ENCODE measurements at places on chromosomes 5 and 9. TPM values are rescaled to one million over a fixed set of nuclear protein-coding genes. Genes with fewer than 3 reads are reported as not detected.

The LRRC19 gene
- 19.4 TPM for polyA plus RNA-seq

The HMCN2 gene
- polyA plus RNA-seq, result 0.98 TPM

The PHYHD1 gene
- 63.9 TPM for polyA plus RNA-seq

The SLCO6A1 gene
- polyA plus RNA-seq, result not detected

The CFAP77 gene
- polyA plus RNA-seq, result 0.83 TPM

The LOX gene
- polyA plus RNA-seq, result 40.5 TPM

The GABRB2 gene
- 2.5 TPM for polyA plus RNA-seq

The FBP2 gene
- polyA plus RNA-seq, result 0.10 TPM

The UNC5A gene
- polyA plus RNA-seq, result 0.17 TPM

The LECT2 gene
- polyA plus RNA-seq, result 5.2 TPM

The NAA35 gene
- polyA plus RNA-seq, result 41.1 TPM

The NUTM2G gene
- 1.1 TPM for polyA plus RNA-seq

The ZNF474 gene
- 0.88 TPM for polyA plus RNA-seq

The C5orf58 gene
- polyA plus RNA-seq, result 0.25 TPM

The C9orf85 gene
- polyA plus RNA-seq, result 21.8 TPM

The TRIM36 gene
- 3.0 TPM for polyA plus RNA-seq

The ADAMTS13 gene
- polyA plus RNA-seq, result 10.9 TPM

The SLC38A9 gene
- 41.3 TPM for polyA plus RNA-seq

The IL13 gene
- 0.08 TPM for polyA plus RNA-seq

The INSL6 gene
- 0.60 TPM for polyA plus RNA-seq

The AHRR gene
- 5.9 TPM for polyA plus RNA-seq

The PCDHB9 gene
- polyA plus RNA-seq, result 4.3 TPM

The PARP8 gene
- polyA plus RNA-seq, result 17.5 TPM

The LCN1 gene
- polyA plus RNA-seq, result not detected

The TBC1D2 gene
- polyA plus RNA-seq, result 3.4 TPM

The FAM153A gene
- polyA plus RNA-seq, result 0.75 TPM

The BAAT gene
- polyA plus RNA-seq, result 0.47 TPM

The FREM1 gene
- 206 TPM for polyA plus RNA-seq

The TMEM215 gene
- polyA plus RNA-seq, result 0.12 TPM

The VAV2 gene
- 35.2 TPM for polyA plus RNA-seq

The GGTA1 gene
- polyA plus RNA-seq, result 5.2 TPM

The LAMC3 gene
- polyA plus RNA-seq, result 22.8 TPM

The FOXD4L4 gene
- not detected for polyA plus RNA-seq

The FAM151B gene
- 4.2 TPM for polyA plus RNA-seq

The FAM200C gene
- 18.8 TPM for polyA plus RNA-seq

The ADAM19 gene
- 8.8 TPM for polyA plus RNA-seq

The SPATA6L gene
- polyA plus RNA-seq, result 5.3 TPM

The IL17B gene
- 1.4 TPM for polyA plus RNA-seq

The OBP2B gene
- polyA plus RNA-seq, result not detected

The ELOVL7 gene
- 20.3 TPM for polyA plus RNA-seq

The PHF24 gene
- polyA plus RNA-seq, result 0.33 TPM

The OR13D1 gene
- not detected for polyA plus RNA-seq

The PRUNE2 gene
- polyA plus RNA-seq, result 16.4 TPM

All from left kidney (tissue), 8 donors.